ENCODE measurements at places on chromosomes 11 and 22.

DNA sequence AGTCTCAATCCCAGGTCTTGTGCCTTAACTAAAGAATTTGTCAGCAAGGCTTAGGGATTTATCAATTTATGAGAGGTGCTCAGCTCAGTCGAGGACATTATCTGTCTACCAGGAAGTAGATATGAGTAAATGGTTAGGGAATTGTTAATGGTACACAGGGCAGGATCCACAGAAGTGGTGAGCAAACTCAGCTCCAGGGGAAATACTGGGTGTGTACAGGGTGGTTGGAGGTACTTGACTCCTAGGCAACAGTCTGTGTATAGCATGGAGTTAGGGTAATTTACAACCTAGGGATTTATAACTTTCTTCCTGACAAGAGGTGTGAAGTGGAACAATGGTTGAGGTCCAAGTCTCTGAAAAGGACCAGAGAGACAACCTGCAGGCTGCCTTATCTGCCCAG lies 123.4 kb upstream of the OR9Q1 start:
- no peak for DNase-seq

- no peak for DNase-seq
Observed at GRCh38 chr11:58625826-58626460, 3.5 kb downstream of the CNTF start.

DNA sequence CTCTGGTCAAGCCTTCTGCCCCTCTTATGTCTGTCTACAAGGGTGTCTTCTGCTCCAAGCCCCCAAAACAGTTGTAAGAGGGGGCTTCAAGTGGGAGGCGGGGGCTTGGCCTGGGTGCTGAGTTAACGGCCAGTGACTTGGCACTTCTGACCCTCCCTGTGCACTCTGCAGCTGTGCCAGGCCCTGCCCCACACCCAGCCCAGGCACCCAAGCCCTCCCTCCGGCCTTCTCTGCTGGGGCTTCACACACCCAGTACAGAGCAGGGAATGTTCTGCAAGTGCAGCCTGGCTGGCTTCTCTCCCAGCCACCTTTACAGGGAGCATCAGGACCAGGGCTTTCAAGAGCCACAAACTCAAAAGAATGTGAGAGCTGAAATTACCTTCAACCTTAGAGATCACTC lies 3.8 kb downstream of the TMEM121B start:
- no peak for DNase-seq

GRCh38 chr11:69298267-69299022 lies 4.5 kb downstream of the MYEOV start:
- DNase-seq: peak; percentile 57

- DNase-seq: no peak
Observed at GRCh38 chr11:72150882-72151281, 15.4 kb downstream of the FOLR3 start.

- DNase-seq: no peak
Observed at GRCh38 chr22:46047841-46048595, 71.1 kb upstream of the WNT7B start.

DNA sequence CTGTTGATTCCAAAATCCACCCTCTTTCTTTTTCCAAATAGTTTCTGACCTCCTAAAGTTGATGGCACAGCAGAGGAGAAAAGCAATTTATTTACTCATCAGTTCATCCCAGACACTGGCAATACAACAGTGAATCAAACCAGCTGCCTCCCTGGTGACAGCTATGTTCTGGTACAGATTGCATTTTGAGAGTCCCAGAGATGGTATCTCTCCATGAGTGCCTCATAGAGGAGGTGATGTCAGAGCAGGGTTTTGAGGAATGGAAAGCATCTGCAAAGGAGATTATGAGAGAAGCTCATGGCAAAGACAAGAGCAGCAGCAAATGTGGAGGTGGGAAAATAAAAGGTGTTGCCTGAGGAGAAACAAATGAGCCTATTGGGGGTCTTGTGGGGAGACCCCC lies 377.2 kb downstream of the MN1 start:
- no peak for DNase-seq

- DNase-seq: peak; percentile 64
Observed at GRCh38 chr22:22604326-22605073, 39.9 kb upstream of the GGTLC2 start.

DNA sequence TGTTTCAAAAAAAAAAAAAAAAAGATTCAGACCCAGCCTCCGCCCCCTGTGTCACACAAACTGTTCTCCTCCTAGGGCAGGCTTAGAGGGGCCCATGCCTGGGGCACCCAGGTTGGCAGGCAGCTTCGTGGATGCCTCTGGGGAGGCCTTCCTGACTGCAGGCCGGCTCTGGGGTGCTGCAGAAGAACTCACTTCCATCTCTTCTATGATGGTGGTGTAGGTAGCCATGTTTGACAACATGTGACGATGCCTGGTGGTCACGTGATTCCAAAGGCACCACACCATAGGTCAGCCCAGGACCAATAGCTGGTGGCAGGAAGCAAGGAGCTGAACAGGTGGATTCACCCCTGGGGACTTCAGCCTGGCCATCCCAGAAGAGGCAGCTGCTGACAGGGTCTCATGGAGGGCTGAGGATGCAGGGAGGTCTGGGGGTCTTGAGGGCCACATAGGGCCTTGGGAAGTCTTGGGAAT lies 24.1 kb upstream of the CELSR1 start:
- DNase-seq: peak; percentile 95

GRCh38 chr22:39618996-39619530 lies 48.5 kb downstream of the CACNA1I start:
- no peak for DNase-seq

Data from OCI-LY7 (cell line).